T-helper 22 cell (primary cell): ENCODE measurements at places on chromosomes 12 and 14.

DNA sequence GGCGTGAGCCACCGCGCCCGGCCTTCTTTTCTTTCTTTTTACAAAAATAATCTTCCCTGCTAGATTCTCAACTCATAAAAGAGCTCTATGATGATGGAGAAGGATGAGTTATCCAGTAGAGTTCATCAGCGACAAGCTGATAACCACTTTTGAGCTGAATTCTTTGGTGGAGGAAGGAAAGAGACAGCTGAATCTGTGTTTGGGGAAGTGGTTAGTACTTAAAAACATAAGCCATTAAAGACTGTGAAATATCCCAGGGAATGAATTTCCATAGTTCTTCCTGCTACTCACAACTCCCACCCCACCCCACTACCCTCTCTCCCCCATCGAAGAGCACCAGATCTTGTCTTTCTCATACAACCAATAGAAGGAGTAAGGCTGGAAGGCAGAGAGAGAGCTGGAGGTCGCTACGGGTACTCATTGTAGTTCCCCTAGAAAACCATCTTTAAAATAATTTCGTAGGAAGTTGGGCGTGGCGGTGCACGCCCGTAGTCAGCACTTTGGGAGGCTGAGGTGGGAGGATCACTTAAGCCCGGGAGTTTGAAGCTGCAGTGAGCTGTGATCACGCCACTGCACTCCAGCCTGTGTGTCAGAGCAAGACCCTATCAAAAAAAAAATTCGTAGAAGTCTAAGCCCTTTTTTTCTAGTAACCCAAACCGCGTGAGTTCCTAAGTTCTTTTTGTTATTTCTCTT, 647 bp upstream of the ESPL1 start:
- DNase-seq = no peak

DNA sequence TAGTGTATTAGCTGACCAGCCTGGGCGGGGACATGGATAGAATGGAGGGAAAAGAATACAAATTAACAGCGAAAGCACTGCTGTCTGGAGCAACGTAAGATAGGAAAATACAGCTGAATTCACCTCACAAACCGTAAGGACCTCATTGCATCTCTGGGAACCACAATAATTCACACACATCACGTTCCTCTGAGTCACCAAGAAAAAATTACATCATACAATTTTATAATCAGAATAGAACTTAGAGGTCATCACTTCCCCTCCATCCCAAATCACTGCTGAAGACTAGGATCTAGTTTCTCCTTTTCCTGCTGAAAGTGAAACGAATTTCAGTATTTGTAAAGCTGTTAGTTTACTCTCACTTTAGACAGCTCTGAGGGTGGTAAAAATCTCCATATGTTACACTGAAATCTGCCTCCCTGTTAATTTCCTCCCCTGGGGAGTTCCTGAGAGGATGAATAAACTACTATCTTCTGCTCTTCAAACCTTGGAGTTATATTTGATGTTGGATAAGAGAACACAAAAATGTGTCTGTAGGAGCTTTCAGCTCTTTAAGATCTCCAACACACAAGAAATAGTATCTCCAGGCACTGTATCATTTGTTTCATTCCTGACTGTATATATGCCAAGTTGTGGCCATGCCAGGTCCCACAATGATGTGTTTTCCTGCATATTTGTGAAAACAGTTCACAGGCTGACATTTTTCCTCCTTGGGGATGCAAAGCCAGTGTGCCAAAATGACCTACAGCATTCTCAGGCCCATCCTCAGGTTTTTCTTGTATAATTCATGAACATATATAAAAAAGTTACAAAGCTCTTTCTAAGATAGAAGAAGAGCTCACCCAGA, 63.8 kb upstream of the SSTR1 start:
- no peak for DNase-seq

GRCh38 chr14:89267163-89267562, 149.9 kb downstream of the FOXN3 start:
- DNase-seq = no peak

GRCh38 chr12:48349471-48349870, 1.2 kb downstream of the ZNF641 start:
- no peak for DNase-seq

GRCh38 chr14:98458702-98459101, 813.3 kb downstream of the BCL11B start:
- DNase-seq = no peak

DNA sequence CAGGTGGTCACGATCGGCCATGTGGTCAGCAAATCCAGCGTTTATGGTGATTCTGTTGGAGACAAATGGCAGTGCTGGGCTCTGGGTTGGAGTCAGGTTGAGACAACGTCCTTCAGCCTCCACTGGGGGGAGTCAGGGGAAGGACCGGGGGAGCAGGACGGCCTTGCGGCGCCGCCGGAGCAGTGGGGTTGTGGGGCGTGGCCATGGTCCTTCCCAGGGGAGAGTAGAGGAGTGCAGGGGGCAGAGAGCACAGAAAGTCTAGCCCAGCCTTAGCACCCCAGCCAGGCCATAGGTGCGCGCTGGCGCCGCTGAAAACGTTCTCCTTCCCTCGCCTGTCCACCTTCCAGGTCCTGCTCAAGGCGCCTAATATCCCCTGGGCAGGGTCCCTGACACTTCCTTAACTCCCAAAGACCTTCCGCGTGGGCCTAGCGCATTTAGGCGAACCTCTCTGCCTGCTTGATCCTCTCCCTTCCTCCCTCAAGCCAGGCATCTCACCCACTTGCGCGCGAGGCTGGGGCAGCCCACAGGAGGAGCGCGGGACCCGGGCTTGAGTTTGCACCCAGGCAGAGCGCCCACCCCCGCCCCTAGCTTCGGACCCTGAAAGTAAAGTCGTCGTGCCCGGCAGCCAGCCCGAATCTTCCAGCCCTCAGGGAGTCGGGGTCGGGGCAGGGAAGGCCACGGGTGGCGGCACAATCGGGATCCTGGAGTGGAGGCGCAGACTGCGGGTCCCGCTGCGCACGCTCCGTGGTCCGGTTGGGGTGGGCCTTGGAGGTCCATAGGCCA, 3.1 kb upstream of the KIF26A start:
- no peak for DNase-seq

DNA sequence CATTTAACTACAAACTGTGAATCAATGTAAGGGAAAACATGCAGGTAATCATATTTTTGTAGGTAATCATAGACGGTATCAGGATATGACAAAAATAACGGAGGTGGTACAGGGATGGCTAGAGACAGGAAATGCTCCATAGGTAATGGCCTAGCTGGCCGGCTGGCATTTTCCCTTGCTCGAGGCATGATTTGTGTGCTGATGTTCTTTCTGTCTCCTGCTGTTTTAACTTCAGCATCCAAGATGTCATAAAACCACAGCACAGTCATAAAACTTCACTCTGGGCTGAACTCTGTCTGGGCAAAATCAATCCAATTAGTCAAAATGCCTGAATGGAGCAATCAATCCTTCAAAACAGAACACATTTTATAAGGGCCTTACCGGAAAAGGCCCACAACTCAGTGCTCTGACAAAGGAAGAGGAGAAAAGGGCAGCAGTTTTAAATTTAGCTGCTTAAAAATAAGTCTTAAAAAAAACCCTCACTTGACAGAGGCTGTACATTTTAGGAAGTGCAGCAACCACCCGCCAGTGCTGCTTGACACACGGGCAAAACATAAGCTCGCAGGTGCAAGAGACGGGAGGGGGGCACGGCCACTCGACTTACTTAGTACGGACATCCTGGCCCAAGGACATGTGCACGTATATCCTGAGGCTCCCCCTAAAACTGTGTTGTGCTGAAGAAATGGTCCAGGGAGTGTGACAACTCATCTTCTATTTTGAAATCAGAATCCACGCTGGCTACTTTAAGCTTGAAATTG, 40.5 kb upstream of the GPR68 start:
- no peak for DNase-seq

DNA sequence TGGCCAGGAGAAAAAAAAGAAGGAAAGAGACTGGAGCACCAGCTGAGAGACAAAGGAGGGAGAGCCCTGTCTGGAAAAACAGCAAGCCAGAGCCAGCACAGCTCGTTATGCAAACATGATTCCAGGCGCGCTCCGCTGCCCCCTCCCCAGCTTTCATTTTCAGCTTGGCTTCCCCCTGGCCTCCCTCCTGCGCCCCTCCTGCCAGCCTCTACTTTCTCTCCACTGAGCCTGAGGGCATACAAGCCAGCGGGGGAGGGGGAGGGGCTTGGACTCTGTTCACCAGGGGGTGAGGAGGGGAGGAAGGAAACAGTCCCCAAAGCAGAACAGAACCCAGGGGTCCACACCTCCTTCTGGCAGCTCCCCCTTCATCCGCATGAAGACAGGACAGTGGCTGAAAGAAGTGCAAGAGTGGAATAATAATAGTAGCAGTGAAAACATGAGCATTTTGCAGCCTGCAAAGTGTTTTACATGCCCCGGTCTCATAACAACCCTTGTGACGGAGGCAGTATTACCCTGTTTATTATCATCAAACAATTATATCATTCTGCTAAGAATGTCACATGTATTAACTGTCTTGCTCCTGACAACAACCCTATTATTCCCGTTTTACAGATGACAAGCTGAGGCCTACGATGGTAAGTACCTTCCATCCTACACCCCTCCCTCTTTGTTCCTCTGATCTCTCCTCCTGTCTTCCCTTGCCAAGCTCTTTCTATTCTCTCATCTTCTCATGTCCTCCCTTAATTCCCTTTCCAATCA, 24.2 kb downstream of the SMUG1 start:
- DNase-seq = no peak

GRCh38 chr12:115932066-115932465, 345.4 kb downstream of the MED13L start:
- DNase-seq = no peak

DNA sequence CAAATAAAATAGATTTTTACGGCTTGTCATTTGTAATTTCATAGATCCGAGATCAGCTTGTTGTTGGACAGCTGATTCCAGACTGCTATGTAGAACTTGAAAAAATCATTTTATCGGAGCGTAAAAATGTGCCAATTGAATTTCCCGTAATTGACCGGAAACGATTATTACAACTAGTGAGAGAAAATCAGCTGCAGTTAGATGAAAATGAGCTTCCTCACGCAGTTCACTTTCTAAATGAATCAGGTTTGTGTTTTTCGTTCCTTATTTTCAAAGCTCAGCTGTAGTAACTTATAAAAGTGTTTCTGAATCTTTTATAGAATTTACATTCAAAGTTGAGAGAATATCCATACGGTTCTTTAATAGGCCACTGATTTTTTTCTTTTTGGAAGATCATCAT, 89.1 kb downstream of the LRRK2 start:
- DNase-seq = no peak

GRCh38 chr12:69123919-69124638, 115.3 kb upstream of the CPSF6 start:
- no peak for DNase-seq

DNA sequence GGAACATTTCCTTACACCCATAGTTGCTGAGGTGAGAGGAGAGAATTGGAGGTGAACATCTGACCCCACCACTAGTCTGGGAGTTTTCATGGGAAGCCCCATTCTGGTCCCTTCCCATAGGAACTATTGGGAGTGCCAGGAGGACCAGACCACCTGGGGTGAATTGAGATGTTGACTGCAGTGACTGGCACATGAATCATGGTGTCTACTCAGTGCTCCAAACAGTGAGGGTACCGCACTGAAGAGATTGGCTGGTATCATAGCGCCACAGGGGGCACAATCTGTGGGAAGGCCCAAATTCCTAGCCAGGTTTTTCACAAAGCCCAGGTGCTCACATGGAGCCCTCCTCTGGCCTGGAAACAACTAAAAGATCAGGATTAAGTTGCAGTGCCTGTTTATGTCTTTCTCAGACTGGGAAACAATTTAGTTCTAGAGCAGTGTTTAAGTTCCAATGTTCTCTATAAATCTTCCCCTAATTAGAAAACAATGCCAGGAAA, 3.7 kb upstream of the RNASE9 start:
- no peak for DNase-seq

DNA sequence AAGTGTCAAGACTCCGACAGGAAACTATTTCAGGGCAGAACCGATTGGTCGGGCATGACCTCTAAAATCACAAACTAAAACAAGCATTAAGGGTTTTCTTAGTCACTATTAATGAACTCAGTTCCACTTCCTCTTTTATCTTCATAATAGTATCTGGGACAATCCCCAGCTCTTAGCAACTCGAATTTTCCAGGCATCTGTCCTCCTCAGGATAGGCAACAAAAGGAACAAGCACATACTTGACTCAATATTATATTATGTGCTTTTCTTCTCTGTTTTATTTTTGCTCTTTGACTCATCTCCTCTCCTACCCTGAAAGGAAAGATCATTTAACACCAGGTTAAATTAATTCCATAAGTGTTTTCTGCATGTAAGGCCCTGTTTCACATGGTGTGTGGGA, 638.3 kb upstream of the TBX3 start:
- no peak for DNase-seq

DNA sequence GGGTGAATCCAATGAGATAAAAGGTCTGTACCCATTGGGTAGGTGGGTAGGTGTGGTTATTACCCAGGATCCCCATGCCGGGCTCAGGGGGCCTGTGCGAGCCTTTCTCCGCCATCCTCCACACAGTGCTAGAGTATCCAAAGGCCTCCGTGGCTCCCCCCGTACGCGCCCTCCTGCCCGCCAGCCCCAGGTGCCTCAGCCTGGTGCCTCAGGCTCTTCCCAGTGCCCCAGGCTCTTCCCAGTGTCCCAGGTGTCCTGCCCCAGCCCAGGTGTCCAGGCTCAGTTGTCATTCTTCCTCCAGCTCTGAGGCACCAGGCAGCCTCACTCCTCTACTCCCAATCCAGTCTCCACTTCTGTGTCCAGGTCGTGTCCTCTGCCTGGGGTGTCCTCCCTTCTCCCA, 27.6 kb upstream of the YY1 start:
- no peak for DNase-seq

DNA sequence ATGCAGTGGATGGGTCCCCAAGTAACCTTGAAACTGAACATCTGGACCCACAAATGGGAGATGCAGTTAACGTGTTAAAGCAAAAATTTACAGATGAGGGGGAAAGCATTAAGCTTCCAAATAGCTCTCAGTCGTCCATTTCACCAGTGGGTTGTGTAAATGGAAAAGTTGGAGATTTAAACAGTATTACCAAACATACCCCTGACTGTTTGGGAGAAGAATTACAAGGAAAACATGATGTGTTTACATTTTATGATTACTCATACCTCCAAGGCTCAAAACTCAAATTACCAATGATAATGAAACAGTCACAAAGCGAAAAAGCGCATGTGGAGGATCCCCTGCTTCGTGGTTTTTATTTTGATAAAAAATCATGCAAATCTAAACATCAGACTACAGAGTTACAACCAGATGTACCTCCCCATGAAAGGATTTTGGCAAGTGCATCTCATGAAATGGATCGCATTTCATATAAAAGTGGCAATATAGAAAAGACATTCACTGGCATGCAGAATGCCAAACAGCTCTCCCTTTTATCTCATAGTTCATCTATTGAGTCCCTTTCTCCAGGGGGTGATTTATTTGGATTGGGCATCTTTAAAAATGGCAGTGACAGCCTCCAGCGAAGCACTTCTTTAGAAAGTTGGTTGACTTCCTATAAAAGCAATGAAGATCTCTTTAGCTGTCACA, 116.6 kb upstream of the NPAS3 start:
- DNase-seq = no peak
